ENCODE measurements at places on chromosomes 5 and 9.

DNA sequence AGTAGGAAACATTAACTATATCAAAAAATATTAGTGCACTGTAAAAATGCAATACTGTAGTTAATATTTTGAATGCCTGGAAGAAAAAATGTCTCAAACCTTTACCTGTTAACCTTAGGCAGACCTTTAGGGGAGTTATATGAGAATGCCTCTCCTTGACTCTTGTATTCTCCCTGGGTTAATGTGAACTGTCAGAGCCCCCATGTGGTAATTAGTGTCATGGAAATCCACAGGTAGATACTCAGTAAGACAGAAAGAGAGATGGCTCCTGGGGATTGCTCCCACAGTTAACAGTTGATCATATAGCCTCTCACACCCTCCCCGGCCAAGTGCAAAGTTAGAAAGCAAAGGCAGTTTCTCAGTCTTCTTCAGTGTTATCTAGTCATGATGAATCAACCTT lies 742.8 kb downstream of the NR2F1-AS1 start:
- peak; percentile 29 for DNase-seq

GRCh38 chr5:78243639-78244038 lies 50.9 kb downstream of the AP3B1 start:
- DNase-seq: no peak

DNA sequence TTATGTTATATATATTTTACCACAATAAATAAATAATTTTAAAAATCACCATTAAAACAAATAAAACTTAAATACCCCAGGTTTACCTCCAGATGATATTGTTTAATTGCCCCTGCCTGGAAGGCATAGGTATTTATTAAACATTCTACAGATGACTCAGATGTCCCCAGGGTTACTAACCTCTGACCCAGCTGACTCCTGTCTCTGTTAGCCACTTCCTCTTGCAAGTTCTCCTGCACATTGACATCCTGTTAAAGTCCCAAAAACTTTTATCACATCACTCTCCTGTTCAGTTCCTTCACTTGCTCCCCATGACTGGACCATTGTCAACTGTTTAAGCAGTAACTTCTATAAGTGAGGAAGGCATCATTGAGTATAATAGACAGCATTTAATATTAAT lies 37.0 kb upstream of the RAB3C start:
- DNase-seq: peak; percentile 65

DNA sequence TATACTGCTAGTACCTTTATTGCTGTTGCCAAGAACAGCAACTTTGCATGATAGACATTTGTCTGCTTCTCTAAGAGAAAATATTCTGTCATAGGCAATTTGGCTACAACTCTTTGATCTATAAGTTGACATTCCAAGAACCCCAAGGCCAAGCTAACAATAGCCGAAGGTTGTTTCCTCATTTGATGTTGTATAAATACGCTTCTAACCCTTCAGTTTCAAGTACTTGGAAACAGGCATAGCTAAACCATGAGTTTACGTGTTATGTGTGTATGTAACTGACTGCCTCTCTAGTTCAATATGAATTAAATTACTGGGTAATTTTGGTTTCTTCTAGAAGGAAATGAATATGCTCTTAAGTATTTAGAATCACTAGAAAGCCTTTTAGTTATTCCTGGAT lies 1034.0 kb downstream of the TLE4 start:
- DNase-seq: no peak

DNA sequence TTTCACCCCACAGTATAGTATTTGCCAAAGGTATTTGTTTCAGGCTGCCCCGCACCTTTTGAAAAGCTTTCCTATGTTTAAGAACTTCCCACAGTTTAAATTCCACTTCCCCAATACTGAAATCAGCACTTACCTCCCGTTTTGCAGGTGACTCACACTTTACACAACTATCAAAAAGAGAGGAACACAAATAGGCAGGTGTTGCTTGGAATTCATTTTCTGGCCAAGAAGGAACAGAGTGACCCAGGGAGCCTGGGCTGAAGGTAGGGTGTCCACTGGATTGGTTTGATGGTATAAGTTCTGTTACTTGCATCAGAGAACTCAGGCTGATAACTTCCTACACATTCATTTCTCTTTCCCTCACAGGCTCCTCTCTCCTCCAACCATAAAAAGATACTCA lies 60.1 kb upstream of the SLC30A5 start:
- DNase-seq: no peak

- peak; percentile 92 for DNase-seq
Measured at GRCh38 chr5:176837707-176838115, 27.4 kb downstream of the UNC5A start.

DNA sequence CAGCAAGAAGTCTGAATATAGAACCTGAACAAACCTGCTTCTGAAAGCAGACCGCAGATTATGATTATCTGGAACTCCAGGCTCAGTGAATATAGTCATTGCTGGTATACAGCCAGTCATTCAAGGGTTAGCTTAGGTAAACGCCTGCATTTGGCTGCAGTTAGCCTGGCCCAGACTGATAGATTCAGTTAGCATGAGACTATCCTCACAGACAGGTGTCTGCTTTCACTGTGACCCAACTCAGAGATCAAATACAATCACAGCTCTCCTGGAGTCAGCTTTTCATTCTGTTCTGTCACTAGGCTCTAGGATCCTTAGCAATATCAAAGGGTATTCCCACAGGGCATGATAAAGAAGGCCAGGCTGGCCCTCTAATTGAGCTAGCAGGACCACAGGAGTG lies 138.6 kb upstream of the PLCXD3 start:
- DNase-seq: peak; percentile 54

DNA sequence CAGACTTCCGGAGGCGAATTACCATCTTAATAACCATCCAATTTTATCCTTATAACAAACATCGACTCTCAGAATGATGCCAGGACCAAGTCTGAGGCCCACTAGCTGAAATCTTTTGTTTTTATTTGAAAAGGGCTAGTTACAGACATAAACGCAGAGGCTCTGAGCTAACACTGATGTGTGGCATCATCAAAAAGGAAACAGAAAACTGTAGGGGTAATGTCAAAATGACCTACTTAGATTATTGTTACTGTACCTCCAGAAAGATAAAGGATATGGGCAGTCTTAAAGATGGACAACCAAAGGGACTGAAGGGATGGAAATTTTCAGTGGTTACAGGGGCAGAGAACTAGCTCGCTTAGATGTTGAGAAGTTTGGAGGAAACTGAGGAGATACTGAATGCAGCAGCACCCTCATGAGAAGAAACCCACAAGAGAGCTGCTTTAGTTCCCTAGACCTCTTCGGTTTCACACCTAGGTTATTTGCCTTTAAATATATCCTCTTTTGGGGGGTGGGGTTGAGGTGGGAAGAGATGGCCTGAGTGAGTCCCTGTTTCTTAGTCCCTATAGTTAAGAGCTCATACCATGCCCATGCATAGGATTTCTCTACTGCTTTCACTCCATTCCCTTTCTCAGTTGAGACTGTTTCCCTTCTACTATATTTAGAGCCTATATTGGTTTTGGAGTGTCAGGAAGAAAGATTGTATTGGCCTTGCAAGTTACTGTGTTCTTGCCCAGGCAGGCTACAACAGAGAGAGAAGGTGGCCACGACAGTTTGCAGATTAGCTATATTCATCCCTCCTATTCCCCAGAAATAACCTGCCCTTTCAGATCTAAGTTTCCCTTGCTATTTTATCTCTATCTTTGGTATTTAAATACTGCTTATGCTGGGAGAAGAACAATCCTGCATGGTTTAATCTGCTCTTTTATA lies 320.4 kb upstream of the EFNA5 start:
- DNase-seq: no peak

- no peak for DNase-seq
Measured at GRCh38 chr9:114261987-114262386, 60.9 kb upstream of the ORM1 start.

GRCh38 chr5:76372323-76373054 lies 30.6 kb upstream of the IQGAP2 start:
- peak; percentile 80 for DNase-seq

DNA sequence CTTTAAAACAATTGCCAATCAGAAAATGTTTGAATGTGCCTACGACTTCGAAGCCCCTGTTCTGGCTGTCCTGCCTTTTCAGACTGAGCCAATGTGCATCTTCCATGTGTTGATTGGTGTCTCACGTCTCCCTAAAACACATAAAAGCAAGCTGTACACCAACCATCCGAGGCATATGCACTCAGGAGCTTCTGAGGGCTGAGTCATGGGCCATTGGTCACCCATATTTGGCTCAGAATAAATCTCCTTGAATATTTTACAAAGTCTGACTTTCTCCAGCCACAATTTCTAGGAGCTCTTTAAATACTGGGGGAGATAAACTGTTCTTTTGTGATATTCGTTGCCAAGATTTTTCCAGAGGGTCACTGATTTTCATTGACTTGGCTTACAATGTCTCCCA lies 53.9 kb downstream of the C9orf57 start:
- no peak for DNase-seq

DNA sequence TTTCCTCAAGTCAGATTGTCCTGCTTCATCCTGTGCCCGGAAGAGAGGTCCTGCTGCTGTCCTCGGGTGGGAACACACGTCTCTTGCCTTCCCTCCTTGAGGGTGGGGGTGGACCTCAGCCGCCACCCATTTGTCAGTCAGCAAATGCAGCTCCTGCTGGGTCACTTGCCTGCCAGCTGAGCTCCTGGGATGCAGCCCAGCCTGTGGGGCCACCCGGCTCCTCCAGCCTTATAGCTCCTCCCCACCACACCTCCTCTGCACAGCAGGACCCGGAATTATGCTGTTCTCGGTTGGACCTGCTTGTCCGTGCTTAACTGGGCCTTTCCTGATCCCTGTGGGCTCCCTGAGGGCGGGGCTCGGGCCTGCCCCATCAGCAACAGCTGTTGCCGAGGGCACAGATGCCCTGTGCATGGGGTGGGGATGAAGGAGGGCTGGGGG lies 52.7 kb downstream of the RXRA start:
- DNase-seq: no peak

GRCh38 chr5:32760091-32760509 lies 49.0 kb downstream of the NPR3 start:
- DNase-seq: no peak

- DNase-seq: no peak
Measured at GRCh38 chr5:8641786-8642505, 773.0 kb downstream of the MTRR start.

GRCh38 chr5:85388770-85389169 lies 1004.1 kb upstream of the EDIL3 start:
- no peak for DNase-seq

GRCh38 chr9:107874591-107875369 lies 385.2 kb upstream of the KLF4 start:
- DNase-seq: no peak

DNA sequence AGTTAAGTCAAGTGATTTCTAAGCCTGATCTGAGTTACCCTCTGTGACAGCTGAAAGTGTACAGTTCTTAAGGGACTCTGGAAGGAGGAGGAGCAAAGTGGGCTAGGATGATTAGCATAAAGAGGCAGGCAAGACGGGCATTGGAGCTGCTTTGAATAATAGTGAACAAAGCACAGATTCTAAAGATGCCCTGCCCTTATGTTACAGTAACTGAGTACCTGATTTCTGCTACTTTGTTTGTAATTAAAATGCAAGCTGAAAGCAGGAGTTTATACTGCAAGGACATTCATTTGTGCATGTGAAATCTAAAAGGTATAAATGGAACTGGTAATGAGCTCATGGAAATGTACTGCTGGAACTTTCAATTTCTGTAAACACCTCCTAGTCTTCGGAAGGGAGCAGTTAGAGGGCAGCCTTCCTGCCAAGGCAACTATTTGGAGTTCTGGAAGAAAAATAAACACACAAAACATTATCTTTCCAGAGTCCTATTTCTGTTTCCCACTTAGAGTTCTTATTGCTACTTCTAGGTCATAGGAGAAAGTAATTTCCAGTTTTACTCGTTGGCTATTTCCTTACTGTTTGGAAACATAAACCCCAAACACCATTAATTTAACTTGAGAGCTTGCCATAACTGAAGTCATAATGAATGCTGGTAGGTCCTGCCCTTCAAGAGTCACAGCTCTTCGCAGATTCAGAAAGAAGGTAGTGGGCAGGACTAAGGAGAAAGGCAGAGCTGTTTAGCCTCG lies at the start of gene RANBP3L:
Gene RANBP3L, minus strand, starts transcription at position 45 of the 746 bp plus-strand sequence. CDS start 486 bp downstream, outside the sequence.
- peak; percentile 71 for DNase-seq

DNA sequence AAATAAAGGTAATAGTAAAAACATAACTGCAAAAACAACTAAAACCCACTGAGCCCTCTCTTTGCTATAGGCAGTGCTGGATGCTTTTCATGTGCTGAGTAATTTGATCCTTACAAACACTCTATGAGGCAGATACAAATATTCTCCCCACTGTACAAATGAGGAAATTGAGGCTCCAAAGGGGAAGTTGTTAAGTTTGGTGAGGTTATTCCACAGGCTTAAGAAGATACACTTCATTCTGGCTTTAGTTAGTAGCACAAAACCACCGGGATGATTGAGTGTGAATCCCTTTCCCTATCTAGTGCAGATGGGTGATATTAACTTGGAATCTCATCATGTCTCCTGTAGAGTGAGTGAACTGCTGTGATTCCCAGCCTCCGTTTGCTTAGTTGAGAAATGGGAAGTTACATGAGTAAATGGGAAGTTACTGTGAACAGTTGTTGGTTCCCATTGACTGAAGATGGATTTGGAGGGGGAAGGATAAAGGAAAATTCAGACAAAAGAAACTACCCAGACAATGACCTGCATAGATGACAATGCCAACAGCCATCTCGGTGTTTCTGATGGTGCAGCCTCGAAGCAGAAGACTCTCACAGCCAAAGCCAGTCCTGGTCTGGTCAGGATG lies 208.3 kb downstream of the ATP10B start:
- DNase-seq: peak; percentile 29

- DNase-seq: no peak
Measured at GRCh38 chr5:21181609-21182125, 1193.7 kb upstream of the CDH18 start.

DNA sequence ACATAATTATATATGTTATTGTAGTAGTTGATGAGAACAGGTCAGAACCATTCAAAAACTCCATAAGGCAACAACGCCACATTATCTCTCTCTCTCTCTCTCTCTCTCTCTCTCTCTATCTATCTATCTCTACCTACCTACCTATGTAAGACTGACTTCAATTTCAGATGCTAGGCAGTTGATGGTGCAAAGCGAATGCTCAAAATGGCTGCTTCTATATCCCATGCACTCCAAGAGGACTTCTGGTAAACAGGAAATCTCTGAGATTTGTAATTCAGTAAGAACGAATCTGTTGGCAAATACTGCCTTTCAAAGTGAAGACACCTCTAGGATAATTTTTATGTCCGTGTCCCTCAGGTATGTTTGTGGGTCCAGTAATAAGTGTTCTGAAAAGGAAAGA lies 43.7 kb downstream of the MEF2C start:
- no peak for DNase-seq

- DNase-seq: no peak
Measured at GRCh38 chr5:173158366-173158765, 14.0 kb downstream of the BNIP1 start.
